ENCODE measurements at places on chromosomes 6 and 20.

- no peak for DNase-seq
These were observed 350.5 kb downstream of the ZFAND3 start for GRCh38 chr6:38169977-38170526.

GRCh38 chr6:7737106-7737505 lies 11.2 kb downstream of the BMP6 start:
- no peak for DNase-seq

GRCh38 chr6:11373208-11373607 lies 140.7 kb upstream of the NEDD9 start:
- DNase-seq = no peak

DNA sequence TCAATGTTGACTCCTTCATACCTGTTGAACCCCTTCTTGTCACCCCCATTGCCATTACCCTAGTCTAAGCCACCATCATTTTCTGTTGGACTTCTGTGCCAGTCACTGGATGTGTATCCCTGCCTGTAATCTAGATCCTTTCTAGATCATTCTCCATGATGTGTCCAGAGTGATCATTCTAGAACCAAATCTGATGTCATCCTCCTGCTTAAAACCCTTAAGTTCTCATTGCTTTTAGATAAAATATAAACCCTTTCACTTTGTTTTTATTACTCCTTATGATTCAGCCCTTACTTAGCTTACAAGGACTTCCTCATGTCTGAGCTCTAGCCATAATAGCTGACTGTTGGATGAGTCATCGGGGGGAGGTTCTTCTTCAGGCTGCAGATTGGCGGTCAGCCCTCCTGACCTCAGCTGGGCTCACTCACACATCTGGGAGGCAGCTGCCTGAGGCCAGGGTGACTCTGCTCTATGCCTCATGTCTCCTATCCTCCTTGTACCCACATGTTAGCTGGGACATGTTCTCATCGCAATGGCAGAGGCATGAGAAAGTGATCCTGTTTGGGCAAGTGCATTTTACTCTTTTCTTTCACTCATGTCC lies 287.6 kb downstream of the ESR1 start:
- peak; percentile 100 for DNase-seq

- DNase-seq = no peak
These were observed 13.5 kb downstream of the LYRM4 start for GRCh38 chr6:5247201-5247600.

DNA sequence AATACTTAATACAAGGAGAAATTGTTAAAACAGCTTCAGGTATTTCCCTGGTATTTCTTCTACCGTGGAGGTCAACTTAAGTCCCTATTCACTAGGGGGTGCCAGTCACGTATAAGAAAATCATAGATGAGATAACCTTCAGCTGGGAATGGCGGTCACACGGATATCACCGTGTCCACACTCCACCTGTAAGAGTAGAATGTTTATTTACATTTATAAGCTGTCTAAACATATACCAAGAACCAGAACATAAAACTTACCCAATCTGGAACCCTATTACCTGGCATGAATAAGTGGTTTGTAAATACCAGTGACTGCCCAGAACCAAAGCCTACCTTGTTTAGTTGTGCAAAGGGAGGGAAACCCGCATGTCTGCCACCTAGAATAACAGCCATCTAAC lies 1.9 kb upstream of the ELOVL4 start:
- peak; percentile 50 for DNase-seq

- no peak for DNase-seq
These were observed 58.7 kb downstream of the PDSS2 start for GRCh38 chr6:107400616-107401147.

- DNase-seq = peak; percentile 99
These were observed 58.6 kb downstream of the SYNJ2 start for GRCh38 chr6:158040051-158040803.

DNA sequence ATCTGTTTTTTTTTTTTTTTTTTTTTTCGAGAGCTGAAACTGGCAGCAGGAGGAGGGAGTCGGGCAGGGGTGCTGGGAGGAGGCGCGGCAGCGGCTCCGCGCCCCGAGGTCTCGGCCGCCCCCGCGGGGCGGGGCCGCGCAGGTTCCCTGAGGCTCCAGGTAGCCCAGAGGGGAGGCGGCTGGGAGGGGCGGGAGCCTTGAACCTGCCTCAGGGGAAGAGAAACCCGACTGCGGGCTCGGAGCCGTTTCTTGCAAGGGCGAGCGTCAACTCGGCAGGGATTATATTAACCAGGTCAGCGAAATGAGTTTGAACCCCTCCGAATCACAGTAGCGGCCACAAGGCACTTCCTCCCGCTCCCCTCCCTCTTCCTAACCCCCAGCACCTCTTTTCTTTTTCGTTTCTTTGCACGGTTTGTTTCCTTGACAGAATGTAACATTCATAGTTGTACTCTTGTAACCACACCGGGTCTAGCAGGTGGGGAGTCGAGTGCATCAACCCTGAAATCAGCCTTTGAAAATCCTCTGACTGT lies 2.0 kb downstream of the MYB start:
- no peak for DNase-seq

All from fibroblast of skin of back (primary cell).